ENCODE measurements at places on chromosomes 3 and 15.

GRCh38 chr3:134373271-134374104, 759 bp downstream of the AMOTL2 start:
- DNase-seq, result no peak

- DNase-seq, result no peak
These were observed 18.8 kb downstream of the ATP11B start for GRCh38 chr3:182812123-182812522.

DNA sequence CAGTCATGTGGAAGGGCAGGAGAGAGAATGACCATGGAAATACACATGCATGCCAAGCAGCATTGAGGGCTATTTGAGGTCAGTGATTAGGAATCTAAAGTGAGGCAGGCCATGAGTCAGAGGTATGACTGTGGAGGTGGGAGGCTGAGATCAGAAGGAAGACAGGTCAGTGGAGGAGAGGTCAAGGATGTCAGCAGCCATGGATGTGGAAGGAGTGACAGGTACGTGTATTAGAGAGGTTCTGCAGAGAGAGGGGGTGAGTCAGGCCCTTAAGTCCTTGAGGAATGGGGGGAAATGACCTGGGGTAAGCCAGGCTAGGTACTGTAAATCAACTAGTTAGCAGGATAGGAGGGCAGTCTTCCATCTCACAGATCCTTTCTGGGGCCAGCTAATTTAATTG, 166.6 kb downstream of the ANO10 start:
- DNase-seq, result no peak

GRCh38 chr3:189233225-189233858, 61.6 kb downstream of the TPRG1 start:
- no peak for DNase-seq

DNA sequence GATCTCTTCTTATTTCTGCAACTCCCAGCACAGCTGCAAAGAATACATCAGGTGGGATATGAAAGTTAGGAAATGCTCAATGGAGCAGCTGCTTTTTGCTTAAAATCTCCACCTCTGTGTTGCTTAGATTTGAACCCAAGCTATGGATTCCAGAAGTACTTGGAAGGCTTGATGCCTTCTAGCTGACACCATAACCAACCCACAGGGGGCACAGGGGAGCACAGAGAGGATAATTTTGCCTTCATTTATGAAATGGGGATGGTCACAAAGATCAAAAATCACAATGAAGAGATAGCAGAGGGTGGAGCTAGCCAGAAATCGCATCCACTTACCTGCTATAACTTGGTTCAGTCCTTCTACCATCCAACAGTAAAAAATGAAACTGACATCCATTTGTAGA, 75.7 kb downstream of the DUT start:
- no peak for DNase-seq

DNA sequence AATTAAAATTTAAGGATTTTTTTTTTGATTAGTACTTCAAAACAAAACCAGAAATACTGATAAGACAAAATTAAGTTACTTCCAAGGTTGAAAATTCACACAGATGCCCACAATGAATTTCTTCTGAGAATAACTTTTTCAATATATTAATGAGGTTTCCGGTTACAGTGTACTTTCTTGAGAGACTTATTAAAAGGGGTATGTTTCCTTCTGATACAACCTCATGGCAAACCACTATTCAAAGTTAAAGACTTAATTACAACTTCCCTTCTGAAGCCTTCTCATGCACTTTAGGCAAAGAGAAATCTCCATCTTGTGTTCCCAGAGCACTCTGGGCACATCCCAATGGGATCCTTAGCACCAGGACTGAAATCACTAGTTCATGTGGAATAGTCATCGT, 36.2 kb downstream of the MTHFS start:
- no peak for DNase-seq

DNA sequence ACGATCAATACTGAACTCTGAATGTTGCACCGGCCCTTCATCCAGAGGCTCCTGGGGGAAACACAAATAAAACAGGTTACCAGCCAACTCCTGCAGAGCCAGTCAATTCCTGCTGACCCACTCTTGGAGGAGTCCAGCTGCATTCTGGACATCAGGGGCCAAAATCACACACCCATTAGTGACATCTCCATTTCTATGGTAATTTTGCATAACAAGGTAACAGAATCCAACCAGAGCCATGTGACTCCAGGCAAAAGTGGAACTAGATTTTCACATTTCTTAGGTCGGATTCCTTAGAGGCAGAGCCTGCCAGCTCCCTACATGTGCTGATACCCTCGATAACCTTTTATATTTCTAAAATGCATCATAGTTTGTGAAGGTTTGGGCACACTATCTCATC, 119.2 kb upstream of the CTNNB1 start:
- no peak for DNase-seq

DNA sequence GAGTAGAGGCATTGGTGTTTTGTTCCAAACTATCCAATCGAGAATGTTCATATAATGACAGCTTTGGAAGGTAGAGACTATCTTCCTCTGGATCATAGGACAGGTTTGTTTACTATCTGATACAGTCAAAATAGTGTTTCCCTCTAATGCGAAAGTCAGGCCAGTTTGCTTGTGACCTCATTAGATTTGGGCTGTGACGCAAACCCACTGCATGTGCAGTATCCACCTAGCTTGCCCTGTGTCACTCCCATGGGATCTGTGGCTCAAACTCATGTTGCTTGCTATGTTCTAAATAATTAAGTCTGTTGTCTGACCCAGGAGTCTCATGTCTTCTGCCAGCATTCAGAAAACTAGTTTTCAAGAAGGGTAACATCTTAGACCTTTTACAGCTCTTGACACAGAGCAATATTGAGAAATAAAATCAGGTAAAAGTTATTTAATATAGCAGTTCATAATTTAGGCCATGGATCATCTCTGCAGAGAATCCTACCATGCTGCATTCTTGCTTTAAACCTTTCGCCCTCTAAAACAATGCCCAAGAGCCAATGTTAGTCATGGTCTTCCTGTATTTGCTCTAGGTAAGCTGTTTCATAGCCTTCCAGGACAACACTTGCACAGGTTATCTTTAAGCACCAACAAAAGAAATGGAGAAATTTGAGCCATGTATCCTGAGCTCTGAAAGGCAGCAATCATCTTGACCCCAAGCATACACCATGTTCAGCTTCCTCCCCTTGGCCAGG, 26.4 kb downstream of the NIT2 start:
- no peak for DNase-seq

- DNase-seq, result no peak
These were observed 261.6 kb upstream of the LMCD1 start for GRCh38 chr3:8239718-8240695.

DNA sequence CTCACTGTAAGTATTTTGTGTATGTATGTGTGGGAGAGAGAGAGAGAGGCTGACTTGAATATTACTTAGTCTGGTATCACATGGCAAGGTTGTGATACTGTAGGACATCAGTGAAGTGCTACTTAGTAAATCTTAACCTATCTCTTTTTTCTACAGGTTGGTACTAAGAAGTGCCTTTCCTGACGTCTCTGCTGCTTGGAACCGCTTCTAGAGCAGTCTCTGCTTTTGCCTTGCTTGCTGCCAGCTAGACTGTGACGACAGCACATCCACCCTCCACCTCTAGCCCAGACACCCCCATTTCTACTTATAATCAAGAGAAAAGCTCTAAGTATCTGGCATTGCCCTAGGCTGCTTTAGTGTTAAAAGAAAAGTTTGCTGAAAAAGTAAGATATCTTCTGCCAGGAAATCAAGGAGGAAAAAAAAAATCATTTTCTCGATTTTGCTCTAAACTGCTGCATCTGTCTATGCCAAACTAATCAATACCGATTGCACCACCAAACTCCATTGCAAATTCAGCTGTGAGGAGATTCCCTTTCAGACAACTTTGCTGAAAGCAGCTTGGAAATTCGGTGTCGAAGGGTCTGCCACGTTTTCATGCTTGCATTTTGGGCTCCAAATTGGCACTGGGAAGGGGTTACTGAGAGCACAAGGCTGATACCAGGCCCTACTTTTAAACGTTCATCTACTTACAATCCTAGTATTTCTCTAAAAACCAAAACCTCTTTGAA, 30.7 kb downstream of the MBNL1 start:
- DNase-seq, result no peak

DNA sequence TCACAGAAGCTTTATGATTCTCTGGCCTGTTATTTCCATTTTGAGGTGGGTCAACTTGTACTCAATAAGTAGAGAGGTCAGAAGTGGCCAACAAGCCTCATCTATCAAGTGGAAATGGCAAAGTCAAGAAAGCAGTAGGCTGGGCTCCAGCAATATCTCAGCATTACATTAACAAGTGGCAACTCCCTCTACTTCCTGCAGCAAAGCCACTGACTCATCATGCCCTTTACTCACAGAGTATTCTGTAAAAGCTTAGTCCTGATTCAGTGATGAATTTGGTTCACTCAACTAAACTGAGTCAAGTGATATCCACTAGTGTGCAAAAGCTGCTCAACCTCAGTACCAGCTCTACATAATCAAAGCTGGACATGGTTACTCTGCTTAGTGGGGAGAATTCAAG, 954.6 kb downstream of the EPHA3 start:
- DNase-seq, result no peak

GRCh38 chr15:41789236-41789635, 15.0 kb downstream of the MAPKBP1 start:
- DNase-seq, result no peak

- no peak for DNase-seq
These were observed 1.1 kb upstream of the SCAMP5 start for GRCh38 chr15:74994236-74994635.

DNA sequence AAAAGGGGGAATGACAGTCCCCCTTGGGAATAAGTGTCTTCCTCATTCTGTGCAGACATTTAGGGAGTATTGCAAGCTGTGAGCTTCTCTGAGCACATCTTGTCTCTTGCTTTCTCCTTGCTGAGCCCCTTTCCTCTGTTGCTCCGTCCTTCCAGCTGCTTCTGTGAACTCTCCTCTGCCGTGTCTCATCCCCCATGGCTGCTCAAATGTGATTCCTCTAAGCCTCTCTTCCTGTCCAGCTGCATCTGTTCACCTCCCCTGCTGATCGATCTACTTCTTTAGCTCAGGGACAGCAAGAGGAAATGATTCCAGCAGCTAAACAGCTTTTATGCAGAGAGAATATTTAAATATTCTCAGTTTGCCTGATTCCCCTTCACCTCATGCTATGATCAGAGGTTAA, 328.0 kb upstream of the DNAJC19 start:
- no peak for DNase-seq
